Activated T-helper 1 cell treated with Interleukin-2 at 50 U/mL for 16 hours (primary cell): ENCODE measurements at places on chromosomes 2 and 18.

GRCh38 chr2:206462240-206462854 is 19.0 kb downstream of the ADAM23 start:
- no peak for DNase-seq

- no peak for DNase-seq
These were observed 65.4 kb downstream of the PID1 start for GRCh38 chr2:229205704-229206103.

DNA sequence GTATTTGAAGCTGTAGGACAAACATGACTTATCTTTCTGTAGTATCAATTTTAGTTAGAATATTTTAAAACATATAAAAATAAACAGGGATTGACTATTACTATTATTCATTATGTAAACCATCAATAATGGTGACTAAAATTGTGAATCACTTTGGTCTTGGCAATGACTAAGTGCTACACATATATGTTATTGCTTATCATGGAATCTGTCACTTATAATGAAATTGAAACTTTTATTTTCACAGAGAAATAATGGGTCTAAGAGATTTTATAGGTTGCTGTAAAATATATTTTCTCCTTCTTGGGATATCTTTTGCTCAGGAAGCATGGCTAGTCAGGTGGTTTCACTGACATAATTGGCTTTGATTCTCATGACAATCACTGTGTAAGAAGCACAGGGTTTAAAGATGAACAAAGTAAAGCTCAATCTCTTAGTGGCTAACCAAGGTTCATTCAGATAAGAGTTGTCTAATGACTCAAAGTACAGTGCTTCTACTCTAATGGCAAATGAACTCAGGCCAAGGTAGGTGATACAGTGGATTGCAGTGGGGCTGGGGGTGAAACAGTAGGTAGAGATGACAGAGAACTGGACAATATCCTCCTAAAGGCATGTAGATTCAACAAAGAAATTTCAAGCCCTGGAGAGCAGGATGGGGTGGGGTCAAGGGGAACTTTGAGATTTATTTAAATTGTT is 98.6 kb upstream of the FANCL start:
- DNase-seq, result no peak

GRCh38 chr18:23135550-23136325 is 453 bp downstream of the CABLES1 start:
- no peak for DNase-seq

DNA sequence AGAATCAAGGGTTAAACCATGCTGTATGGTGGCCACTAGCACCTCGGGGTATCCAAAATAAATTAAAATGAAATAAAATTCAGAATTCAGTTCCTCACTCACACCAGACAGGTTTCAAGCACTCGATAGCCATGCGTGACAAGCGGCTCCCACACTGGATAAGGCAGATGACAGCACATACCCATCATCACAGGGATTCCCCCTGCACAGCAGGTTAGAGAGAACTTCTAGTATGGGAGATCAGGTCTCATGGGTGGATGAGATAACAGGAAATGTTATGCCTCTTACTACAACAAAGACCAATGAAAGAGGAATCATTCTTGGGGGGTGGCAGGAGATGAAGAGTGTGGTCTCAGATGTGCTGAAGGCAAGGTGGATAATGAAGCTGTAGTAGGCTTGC is 121.9 kb upstream of the ACAA2 start:
- no peak for DNase-seq

DNA sequence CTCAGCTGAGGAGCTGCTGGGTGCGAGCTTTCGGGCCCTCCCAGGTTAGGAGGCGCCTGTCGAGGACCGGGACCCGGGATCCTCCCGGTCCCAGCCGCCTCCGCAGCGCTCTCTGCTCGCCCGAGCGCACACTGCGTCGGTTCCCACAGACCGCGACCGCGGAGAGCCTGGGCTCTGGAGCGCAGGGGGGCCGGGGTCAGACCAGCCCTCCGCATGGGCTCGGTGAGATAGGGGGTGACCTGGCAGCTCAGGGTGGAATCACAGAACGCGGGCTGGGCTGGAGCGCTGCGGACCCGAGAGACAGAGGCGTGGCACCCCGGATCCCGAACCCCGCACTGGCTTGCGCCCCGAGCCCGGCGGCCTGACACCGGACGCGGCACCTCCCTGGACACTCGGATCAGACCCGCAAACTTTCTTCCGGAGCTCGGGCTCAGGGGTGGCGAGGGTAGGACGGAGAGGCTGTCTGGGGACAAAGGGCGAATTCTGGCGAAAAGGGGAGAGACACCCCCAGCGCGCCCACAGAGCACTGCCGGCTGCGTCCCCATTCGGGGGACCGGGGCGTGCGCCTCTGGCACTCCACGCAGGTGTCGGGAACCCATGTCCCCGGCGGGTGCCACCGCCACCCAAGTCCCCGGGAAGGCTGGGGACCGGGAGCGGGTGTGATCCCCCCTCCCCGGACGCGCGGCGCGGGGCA is 612 bp downstream of the DIPK1C start:
- no peak for DNase-seq

DNA sequence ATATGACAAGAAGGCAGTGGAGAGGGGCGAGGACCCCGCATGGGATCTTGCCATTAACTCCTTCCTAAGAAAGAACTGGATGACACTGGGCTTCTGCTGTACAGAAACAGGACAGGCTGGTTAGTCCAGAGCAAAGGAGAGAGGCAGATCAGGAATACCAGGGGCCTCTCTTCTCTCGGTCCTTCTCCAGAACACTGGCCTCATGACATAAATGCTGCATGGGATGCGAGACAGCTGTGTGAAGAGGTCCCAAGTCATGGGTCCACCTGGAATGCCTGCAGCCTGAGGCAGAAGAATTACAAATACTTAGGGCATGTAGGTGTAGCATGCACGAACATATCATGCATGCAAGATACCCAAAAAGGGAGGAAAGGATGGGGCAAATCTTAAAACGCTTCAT is 9.1 kb downstream of the MBOAT2 start:
- DNase-seq, result no peak

DNA sequence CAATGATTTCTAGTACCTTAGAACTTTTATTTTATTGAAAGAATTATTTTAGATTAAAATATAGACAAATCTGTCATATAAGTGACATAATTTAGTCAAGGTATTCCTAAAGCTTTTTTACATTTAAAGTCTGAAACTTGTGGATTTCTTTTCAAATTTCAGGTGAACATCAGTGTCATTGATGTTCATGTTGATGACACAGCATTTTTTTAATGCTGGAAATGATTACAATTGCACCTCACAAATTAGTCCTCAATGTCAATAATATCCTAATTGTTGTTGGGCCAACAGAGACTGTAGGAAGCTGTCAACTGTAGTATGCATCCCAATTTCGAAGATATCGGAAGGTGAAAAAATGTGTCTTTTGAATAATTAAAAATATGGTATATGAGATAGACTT is 214.4 kb upstream of the ARL4C start:
- DNase-seq, result no peak

DNA sequence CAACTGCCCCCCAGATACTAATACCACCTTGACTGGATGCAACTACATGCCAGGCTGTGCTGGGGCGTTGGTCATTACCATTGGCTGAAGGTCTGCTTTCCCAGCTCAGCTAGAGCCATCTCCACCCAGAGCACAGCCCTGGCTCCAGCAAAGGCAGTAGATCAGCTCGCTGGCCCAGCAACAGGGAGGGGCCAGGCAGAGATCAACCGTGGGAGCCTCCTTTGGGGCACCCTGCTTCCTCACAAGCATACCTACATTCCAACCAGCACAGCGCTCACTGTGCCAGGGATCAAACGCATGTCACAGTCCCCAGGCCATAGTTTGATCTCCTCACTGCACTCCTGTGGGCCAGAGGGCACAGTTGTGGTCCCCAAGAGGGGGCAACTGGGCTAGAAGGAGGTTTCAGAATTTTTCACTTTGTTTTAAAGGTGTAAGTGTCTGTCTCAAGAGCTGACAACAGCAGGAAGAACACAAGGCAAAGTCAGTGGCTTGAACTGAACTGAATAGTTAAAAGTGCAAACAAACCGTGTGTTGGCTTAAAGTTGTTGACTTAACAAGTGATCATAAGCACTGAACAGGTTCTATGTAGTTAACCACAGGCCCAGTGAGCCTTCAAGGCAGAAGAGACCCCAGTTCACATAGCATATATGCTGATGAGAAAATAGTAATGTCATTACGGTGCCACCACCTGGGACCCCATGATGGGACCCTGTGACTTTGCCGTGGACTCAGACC is 70.1 kb upstream of the BZW1 start:
- DNase-seq, result no peak

- no peak for DNase-seq
These were observed 128.6 kb downstream of the LRATD1 start for GRCh38 chr2:14761118-14761517.

GRCh38 chr2:17749753-17750438 is 3.7 kb downstream of the SMC6 start:
- DNase-seq, result no peak

GRCh38 chr2:59296279-59296678 is 1055.2 kb upstream of the FANCL start:
- no peak for DNase-seq

DNA sequence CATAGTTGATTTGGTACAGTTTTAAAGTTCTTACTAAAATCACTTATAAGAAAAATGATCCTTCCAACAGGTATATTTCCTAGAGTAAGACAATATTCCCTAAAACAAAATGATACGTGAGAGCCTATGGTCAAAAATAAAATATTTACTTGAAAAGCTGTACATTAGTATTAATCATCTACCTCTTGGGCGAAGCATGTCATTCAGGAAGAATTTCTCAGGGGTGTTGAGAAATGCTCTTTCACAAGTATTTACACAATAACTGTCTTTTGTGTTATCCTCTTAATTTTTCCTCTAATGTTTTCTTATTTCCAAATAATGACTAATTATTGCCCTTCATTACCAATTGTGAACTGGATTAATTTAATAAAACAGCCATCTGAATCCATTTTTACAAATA is 466.3 kb downstream of the SATB2 start:
- DNase-seq, result no peak

DNA sequence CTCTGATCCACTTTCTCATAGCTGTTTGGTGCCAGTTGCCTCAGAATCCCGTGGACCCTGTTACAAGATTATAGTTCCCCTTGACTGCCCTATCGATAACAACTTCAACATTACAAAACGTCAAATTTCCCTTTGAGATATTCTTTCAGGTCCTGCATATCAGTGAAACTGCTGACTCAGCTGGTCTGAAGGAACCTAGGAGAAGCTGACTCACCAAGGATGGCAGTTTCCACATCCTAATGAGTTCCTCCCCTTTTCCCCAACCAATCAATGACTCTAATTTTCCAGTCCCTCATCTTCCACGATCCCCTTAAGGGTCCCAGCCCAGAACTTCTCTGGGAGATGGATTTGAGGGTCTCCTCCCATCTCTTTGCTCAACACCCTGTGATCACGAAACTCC is 27.6 kb upstream of the GNAL start:
- no peak for DNase-seq

GRCh38 chr18:12308386-12309100 is 502 bp downstream of the TUBB6 start:
- DNase-seq, result no peak

DNA sequence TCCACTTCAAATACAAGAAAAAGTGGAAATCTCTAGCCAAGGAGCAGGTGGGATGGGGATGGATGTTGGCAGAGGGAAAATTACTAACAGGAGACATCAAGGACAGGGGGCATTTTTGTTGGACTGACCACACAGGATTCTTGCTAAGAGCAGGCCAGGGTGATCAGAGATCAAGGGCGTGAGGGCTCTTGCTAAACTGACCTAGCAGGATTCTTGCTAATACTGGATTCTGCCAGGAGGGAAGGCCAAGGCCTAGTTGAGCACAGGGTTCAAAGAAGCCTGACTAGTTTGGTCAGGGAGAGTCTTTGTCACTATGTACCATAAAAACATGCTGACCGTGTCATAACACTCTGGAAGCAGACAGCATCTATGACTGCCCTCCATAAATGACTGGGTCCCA is 442.7 kb downstream of the PID1 start:
- no peak for DNase-seq

- DNase-seq, result no peak
These were observed 97.1 kb downstream of the TEX51 start for GRCh38 chr2:126995621-126996377.

GRCh38 chr2:148255929-148256328 is 235.0 kb downstream of the MBD5 start:
- DNase-seq, result no peak

DNA sequence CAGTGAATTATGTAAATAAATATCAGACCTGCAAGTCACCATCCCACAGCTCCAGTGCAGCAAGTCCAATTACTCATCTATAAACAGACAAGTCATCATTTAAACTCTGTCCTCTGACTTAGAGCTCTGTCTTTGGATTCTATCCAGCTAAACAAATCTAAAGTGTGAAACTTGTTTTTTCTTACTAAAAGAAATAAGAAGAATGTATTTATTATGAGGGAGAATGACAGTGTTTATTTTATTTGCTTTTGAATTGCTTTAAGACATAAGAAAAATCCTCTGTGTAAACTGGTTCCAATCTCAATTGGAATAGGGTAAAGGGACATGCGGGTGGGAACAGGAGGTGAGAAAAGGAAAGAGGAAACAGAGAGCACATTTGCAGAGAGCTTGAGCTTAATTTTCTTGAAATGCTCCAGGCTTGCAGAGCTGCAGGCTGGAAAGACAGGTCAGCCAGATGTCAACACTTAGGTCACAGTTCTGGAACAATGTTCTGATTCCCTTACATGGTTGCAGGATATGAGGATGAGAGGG is 355.8 kb downstream of the MEIS1 start:
- DNase-seq, result no peak

GRCh38 chr2:182852801-182853200 is 13.6 kb downstream of the FRZB start:
- no peak for DNase-seq

- DNase-seq, result no peak
These were observed 1.1 kb downstream of the CYBRD1 start for GRCh38 chr2:171523088-171524017.
